NCI-H2107 (cell line): ENCODE measurements at places on chromosomes 6 and 20.

DNA sequence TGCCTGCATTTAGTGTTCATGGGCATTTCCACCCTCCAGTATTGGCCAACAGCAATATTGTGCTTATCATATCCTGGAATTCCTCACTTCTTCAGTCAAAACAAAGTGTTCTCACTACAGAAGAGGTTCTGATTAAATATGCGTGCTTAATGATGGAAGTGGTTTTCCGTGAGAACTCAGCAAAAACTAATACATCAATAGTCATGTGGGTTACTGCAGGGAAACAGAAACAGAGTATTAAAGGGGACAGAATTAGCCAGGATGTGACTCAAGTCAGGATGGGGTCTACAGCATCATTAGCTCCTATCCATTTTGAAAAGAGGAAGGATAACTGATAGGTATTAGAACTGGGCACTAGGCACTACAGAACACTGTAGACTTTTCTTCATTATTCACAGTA, 384.6 kb downstream of the CDKAL1 start:
- DNase-seq: no peak

DNA sequence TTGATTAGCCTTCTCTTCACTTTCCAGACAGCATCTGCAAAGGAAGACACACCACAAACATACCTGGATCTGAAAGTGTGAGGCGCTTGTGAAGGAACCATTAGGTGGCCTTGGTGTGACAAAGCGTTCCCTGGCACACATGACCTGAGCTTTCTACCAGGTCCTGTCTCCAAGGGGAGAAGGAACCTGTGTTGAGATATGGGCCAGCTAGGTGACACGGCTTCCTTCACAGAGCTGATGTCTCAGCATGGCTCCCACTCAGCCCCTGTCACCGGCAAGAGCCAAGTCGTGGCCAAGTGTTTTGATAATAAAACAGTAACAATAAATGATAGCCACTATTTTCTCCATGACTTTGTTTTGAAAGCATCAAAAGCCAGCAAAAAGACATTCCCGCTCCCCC, 20.3 kb upstream of the TAGAP start:
- no peak for DNase-seq

- DNase-seq: no peak
Measured at GRCh38 chr20:59661153-59661552, 56.8 kb downstream of the PHACTR3 start.

DNA sequence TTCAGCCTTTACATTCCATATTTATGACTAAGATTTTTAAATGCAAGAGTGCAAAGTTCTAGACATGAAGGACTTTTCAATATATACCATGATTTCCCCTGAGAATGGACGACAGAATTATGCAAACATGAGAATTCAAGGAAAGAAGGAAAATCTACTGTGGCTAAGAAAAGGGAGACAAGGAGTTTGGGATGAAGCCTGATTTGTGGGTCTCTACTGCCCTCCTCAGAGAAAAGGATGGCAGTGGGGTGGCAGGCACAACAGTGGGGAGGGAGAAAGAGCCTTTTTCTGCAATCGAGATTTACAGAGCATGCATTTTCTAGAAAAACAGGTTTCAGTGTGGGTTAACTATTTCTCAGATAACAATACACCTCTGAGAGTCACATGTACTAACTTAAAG, 466.9 kb upstream of the NRSN1 start:
- peak; percentile 2 for DNase-seq

DNA sequence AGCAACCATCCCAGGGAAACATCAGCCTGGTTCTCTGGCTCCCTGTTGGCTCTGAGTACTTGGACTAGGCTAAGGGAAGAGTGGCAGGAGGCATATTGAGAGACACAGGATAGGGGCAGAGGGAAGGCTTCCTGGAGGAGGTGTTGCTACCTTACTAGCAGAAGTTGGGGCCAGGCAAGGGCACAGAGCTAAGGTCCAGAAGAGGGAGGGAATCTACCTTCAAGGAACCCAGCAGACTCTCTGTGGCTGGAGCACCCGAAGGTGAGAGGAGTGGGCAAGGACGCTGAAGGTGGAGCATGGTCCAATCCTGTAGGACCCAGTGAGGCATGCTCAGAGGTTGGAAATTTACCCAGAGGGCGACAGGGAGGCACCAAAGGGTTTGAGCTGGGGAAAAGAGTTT, 191.9 kb downstream of the TFAP2C start:
- no peak for DNase-seq

GRCh38 chr6:39077882-39078594, 29.5 kb downstream of the GLP1R start:
- DNase-seq: no peak

- DNase-seq: no peak
Measured at GRCh38 chr20:62200491-62201172, 17.8 kb downstream of the MTG2 start.

DNA sequence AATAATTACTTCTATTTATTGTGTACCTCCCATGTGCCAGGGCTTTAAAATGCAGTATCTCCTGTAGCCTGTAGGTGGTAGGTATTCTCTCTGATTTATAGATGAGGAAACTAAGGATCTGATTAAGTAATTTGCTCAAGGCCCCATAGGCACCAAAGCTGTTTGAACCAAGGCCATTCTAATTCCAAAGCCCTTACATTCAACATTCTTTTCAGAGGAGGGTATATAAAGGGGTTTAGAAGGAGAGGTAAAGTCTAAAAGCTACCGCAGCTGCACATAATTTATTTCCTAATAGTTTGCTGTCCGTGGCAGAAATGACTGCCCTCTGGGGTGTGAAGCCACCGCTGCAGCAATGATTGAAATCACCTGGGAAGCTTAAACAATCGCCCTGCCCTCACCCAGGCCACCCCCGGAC, 95.0 kb upstream of the FAM8A1 start:
- no peak for DNase-seq

DNA sequence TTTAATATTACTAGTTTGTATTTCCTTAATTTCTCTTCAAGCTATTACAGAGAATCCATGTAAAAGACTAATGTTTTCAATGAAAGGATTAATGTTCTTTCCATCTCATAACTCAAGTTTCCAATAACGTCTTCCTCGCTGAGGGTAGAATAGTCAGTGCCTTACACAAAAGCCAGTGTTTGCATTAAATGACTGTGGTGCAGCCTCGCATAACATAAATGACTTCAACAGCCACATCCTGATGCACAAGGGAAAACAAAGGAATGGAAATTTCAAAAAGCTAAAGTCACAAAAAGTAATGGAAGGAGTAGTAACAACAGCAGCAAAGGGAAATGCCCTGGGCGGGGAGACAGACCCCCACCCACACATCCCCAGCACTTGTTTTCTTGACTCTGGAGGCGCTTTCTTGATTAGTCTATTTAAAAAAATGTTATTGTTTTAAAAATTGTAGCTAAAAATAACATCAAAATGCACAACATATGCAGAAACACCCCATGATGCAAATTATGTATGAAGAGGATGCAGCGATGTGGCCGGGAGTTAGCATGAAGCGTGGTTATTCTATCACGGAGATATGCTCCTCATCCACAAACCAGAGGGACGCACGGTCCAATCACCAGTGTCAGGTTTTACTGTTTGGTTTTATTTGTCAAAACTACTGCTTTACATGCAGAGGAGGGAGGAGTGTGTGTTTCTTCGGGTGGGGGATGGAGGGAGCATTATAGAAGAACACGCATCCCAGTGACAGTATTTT, 228.6 kb downstream of the GMPR start:
- no peak for DNase-seq

DNA sequence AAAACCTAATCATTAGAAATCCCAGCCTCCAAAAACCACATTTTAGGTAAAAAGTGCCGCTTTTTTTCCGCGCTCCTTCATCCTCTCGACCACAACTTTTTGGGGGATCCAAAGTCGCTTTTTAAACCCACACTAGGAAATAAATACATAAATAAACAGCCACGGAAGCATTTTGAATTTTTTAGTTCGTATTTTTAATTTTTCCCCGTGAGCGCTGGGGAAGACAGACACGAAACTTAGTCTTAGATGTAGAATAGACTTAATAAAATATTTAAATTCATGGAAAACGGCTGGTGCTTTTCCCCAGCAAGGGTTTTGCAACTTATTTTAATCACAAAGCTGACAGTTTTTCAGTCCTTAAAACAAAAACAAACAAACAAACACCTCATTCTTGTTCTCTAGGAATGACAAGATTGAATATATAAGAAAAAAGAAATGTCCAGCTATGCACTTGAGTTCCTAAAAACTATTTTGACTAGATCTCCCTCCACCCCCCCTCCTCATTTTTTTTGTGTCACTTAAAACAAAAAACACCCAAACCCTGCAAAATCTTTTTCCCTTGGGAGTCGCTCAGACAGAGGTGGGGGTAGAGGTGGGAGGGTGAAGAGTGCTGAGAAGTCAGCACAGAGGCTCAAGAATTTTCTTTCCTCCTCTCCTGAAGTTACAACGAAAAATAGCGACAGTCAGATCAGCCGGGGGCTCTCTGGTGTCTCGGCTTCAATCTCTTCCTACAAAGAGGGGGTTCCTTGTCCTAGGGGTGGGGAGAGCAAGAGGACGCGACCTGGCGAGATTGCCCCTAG, 43.4 kb upstream of the SUPT3H start:
- no peak for DNase-seq

DNA sequence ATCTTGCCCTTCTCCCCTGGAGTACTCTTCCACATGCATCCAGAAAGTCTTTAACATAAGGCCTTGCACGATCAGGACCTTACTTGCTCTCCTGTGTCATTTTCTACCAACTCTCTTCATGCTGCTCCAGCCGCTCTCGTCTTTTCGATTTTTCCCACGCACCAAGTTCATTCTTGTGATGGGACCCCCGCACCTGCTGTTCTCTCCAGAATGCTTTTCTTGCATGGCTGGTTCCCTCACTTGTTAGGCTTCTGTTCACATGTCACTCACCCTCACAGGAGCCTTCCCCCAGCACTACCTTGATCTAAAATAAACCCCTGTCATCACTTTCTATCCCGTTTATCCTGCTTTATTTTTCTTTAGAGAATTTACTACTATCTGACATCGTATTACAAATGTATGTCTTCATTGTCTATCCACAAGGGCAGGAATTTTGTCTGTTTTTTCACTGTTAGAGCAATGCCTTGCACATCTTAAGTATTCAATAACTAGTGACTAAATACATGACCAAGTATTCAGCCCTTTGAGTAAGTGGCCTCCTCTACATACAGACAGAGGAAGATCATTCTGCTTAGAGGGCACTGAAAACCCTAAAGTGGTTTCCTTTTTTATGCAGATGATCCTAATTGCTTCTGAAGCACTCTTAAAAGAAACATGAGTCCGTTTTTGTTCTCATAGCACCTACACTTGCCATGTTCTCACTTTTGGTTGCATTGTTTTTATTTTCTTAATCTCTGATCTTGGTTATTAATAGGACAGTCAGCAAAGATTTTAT, 166.9 kb downstream of the SLC16A10 start:
- DNase-seq: no peak

DNA sequence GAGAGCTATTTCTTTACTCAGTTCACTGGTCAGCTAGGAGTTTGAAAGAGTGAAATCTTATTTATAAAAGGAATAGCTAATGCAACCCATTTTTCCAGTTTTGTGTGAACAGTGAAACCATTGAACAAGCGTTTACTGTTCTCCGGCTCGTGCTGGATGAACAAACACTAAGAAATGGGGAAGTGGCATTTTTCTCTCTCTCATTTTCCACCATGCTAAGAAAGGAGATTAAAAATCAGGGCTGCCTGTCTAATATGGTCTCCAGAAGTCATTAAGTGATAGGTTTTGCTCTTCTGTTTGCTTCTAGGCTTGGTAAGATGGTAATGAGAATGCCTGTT, 774 bp upstream of the SFT2D1 start:
- DNase-seq: no peak

DNA sequence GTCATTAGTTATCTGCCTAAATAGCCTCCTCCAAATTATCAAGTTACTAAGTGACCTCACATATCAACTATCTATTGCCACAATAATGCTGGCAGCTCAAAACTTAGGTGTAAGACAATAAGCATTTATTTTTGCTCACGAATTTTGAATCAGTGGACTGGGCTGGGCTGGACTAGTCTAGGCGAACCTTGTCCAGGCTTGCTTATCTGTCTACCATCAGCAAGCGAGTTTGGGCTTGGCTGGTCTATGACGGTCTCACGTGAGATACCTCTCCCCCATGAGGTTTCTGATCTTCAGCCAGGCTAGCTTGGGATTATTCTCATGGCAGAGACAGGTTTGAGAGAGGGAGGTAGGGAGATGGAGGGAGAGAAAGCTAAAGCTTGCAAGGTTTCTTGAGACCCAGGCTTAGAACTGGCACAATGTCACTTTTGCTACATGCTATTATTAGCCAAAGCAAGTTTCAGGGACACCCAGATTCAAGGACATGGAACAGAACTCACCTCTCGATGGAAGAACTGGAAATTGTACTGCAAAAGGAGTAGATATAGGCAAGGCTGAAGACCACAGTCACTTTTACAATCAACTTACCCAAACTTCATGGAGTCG, 80.9 kb downstream of the WASF1 start:
- no peak for DNase-seq

DNA sequence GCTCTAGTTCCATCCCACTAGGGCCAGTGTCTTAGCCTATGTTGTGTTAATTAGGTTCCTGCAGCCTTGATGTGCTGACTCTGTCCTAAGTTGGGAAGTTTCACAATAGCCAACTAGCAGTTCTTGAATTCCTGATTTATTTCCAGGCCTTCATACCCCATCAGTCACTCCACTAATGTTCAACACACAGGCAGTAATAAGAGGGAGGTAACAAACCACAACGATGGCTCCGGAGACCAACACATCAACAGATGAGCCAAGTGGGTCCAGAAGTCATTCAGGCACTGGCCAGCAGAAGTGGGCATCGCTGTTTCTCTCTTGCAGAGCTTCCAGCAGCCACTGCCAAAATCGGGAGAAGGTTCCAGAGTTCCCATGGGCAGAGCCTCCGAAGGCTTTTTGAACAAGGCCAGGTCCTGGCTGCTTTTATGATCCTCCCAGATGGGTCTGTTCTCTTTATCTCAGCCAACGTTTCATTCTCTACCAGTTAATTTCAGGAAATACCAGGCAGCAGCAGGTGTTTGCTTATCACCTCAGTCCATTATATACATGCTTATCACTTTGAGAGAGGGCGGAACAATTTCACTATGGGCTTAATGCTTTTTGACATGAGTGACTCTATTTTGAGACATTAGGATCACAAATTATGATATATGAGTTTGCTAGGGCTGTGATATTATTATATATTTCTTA, 48.5 kb upstream of the NOP56 start:
- DNase-seq: no peak

DNA sequence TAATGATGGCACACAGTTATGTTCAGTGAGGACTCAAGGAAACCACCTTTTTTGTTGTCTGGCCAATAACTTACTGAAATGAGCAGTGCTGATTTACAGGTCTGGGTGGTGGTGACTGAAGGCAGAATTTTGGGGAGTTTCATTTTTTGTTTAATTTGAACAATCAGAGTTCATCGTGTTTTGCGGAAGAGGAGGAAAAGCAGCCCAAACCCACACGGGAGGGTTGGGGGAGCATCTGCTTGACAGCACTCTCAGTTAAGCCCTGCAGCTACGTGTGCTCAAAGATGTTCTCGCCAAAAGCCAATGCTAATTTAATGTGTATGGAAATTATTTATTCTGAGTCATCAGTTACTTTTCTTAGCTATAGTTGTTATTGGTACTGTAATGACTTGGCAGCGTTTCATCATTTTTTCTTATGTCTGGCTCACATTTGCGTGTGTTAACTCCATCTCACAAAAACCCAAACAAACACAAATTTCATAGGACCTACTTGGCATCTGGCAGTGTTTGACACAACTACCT, 89.2 kb downstream of the UST start:
- no peak for DNase-seq
